ENCODE measurements at places on chromosomes 16 and 17. TPM values are rescaled to one million over a fixed set of nuclear protein-coding genes. Genes with fewer than 3 reads are reported as not detected.

- H3K27me3 ChIP-seq, result no peaks in the 10 kb centered on the region
- H3K4me3 ChIP-seq, result no peak overlapping the region
- DNase-seq, result no peak
- H3K36me3 ChIP-seq, result no peaks in the 10 kb centered on the region
- H3K4me1 ChIP-seq, result peaks cover 11% of the 10 kb centered on the region
- no peak overlapping the region for H3K27ac ChIP-seq
These were observed 2.5 kb downstream of the SMIM5 start for GRCh38 chr17:75635610-75636202.

- H3K27me3 ChIP-seq, result peaks cover 38% of the 10 kb centered on the region
- H3K4me1 ChIP-seq, result peaks cover 25% of the 10 kb centered on the region
- no peaks in the 10 kb centered on the region for H3K36me3 ChIP-seq
These were observed 14.0 kb downstream of the COPZ2 start for GRCh38 chr17:48023400-48024148.

DNA sequence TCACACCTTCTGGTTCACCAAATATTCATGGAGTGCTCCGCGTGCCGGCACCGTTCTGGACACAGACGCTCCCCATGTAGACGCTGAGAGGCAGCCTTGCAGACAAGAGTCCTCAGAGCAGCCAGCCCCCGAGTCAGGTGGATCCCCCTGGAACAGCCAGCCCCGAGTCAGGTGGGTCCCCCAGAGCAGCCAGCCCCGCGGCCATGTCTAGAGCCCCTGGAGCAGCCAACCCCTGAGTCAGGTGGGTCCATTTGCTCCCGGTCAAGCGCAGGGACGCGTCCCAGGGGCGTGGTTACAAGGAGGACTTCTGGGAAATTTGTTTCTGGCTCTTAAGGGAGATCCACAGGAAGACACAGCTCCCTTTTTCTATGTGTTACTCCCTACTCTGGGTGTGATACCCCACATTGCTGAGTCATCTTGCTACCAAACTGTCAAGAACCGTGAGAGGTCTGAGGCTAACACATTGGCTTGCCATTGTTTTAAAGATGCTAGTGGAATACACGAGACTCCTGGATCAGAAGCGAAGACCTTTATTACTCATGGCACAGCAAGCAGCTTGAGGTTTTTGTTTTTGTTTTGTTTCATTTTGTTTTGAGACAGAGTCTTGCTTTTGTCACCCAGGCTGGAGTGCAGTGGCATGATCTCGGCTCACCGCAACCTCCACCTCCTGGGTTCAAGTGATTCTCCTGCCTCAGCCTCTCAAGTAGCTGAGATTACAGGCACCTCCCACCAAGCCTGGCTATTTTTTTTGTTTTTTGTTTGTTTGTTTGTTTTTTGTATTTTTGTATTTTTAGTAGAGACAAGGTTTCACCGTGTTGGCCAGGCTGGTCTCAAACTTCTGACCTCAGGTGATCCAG is 43.3 kb upstream of the CBFA2T3 start:
- no peaks in the 10 kb centered on the region for H3K27me3 ChIP-seq
- H3K4me3 ChIP-seq, result no peak overlapping the region
- 0 out of 2 replicates have a peak, but pooled peaks cover 5% of the 10 kb centered on the region for H3K4me1 ChIP-seq
- no peak overlapping the region for H3K27ac ChIP-seq

- no peak overlapping the region for H3K4me3 ChIP-seq
- no peak overlapping the region for H3K27ac ChIP-seq
- peaks cover 5% of the 10 kb centered on the region for H3K36me3 ChIP-seq
- peaks cover 4% of the 10 kb centered on the region for H3K27me3 ChIP-seq
These were observed 52.6 kb downstream of the CCDC57 start for GRCh38 chr17:82160075-82160474.

DNA sequence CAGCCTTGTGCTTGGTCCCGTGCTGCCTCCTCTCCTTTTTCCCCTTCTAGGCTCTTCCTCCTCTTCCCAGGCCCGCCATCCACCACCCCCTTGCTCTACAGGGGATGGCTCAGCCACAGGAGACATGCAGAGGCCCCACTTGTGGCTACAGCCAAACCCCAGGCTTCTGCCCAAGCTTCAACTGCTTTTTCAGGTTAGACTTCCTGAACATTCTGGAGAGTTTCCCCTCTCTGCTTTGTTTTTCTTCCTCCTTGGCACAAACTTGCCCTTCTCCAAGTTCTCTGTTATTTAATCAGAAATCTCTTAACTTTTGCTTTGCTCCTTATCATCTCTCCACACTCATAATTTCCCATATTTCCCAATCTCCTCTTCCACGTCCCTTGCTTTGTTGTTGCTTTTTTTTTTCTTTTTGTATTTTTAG is 18.3 kb upstream of the HAS3 start:
- H3K27ac ChIP-seq, result peak overlapping the region; percentile 79
- H3K4me3 ChIP-seq, result no peak overlapping the region
- H3K27me3 ChIP-seq, result no peaks in the 10 kb centered on the region
- H3K36me3 ChIP-seq, result peaks cover 8% of the 10 kb centered on the region
- DNase-seq, result no peak

Gene MYH13
- total RNA-seq, result not detected

Gene TNFSF13
- 2.9 TPM for total RNA-seq

Gene LAT
- total RNA-seq, result 2.0 TPM

Gene CNEP1R1
- 13.2 TPM for total RNA-seq
